ENCODE measurements at places on chromosomes 3 and 15. TPM values are rescaled to one million over a fixed set of nuclear protein-coding genes. Genes with fewer than 3 reads are reported as not detected.

SPG21 gene
- polyA plus RNA-seq, result 51.4 TPM

FAM107A gene
- polyA plus RNA-seq, result 1.1 TPM

ZNF609 gene
- polyA plus RNA-seq, result 17.4 TPM

TMEM207 gene
- not detected for polyA plus RNA-seq

CHDH gene
- polyA plus RNA-seq, result 4.9 TPM

RTP4 gene
- not detected for polyA plus RNA-seq

SLC38A3 gene
- 4.7 TPM for polyA plus RNA-seq

CA12 gene
- 4.9 TPM for polyA plus RNA-seq

SRP14 gene
- polyA plus RNA-seq, result 223 TPM

FBN1 gene
- 3.0 TPM for polyA plus RNA-seq

ATP13A5 gene
- not detected for polyA plus RNA-seq

Measured in H1 (cell line).